T-helper 17 cell (primary cell): ENCODE measurements at places on chromosomes 2 and 18.

- no peak overlapping the region for H3K27ac ChIP-seq
- H3K4me3 ChIP-seq: no peak overlapping the region
- H3K4me1 ChIP-seq: peaks cover 9% of the 10 kb centered on the region
- no peaks in the 10 kb centered on the region for H3K36me3 ChIP-seq
- no peaks in the 10 kb centered on the region for H3K27me3 ChIP-seq
Measured at GRCh38 chr2:64675860-64676259, 22.1 kb upstream of the SERTAD2 start.

DNA sequence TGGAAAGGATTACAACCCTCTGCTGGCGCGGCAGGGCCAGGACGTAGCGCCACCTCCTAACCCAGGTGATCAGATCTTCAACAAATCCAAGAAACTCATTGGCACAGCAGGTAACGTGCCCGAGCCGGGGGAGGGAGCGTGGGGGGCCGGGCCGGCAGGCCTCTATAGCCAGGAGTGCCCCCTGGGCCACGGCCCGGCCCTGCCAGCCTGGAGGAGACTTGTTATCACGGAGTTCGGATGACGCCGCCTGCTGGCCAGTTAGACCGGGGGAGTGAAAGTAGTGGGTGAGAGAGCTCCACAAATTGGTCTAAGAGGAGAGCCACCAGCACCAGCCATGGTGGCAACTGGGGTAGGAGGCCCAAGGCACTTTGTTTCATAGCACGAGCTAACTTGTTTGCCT lies 8.6 kb upstream of the TMEM214 start:
- no peak overlapping the region for H3K4me3 ChIP-seq
- DNase-seq: no peak
- no peaks in the 10 kb centered on the region for H3K36me3 ChIP-seq
- no peaks in the 10 kb centered on the region for H3K27me3 ChIP-seq

DNA sequence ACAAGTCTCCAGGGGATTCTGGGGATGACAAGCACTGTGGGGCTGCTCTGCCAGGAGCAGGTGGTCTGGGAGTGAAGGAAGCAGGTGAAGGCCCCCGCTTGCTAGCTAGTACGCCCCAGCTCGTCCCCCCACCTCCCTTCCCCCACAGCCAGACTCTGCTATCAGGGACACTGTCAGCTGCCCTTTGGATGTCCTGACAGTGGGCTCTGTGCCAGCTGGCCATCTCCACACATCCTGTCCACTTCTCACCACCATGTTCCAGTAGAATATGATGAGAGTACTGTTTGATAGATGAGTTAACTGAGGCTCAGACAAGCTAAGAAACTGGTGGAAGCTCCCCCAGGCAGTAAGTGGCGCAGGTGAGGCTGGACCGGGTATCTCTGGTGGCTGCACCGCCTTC lies 276.2 kb downstream of the CELF4 start:
- no peak for DNase-seq
- no peak overlapping the region for H3K27ac ChIP-seq
- no peaks in the 10 kb centered on the region for H3K4me1 ChIP-seq
- no peak overlapping the region for H3K4me3 ChIP-seq
- H3K36me3 ChIP-seq: no peaks in the 10 kb centered on the region

DNA sequence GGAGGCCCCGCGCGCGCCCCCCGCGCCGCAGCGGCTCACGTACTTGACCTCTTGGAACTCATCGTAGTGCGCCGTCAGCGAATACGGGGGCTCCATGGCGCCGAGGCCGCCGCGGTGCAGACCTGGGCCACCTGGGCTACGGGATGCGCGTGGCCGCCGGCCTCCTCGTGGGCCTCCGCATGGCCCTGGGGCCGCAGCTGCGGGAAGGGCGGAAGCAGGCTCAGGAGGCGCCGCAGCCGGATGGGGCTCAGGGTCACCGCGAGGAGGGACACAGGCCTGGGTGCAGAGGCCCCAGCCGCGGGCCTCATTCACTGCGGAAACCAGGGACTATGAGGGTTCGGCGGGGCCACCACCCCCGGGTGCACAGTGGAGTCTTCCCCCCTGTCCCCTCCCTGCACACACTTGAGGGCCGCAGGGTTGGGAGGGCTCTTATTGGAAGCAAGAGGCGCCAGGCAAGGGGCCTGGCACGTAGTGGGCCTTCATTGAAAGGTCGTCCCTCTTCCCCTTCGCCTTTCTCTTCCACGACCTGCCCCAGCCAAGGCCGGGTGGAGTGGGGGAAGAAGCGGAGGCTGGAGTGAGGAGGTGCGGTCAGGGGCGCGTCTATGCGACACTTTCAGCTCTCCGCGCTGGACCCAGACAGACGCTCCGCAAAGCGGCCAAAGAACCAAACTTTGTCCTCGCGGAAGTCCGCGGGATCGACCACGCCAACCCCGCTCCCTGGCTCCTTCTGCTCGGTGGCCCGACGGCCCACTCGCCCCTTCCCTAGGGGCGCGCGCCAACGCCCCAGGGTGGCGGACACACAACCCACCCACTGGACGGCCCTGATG lies 863 bp downstream of the ECEL1 start:
- no peak overlapping the region for H3K4me3 ChIP-seq
- H3K27me3 ChIP-seq: peaks cover 57% of the 10 kb centered on the region
- DNase-seq: no peak
- peaks cover 6% of the 10 kb centered on the region for H3K4me1 ChIP-seq
- H3K27ac ChIP-seq: no peak overlapping the region

- no peak for DNase-seq
- H3K36me3 ChIP-seq: no peaks in the 10 kb centered on the region
- H3K27ac ChIP-seq: peak overlapping the region; percentile 92
- H3K27me3 ChIP-seq: no peaks in the 10 kb centered on the region
- H3K4me1 ChIP-seq: peaks cover 14% of the 10 kb centered on the region
- H3K4me3 ChIP-seq: no peak overlapping the region
Measured at GRCh38 chr18:12998332-12999060, 7.3 kb downstream of the CEP192 start.

- no peak overlapping the region for H3K27ac ChIP-seq
- DNase-seq: no peak
- H3K4me3 ChIP-seq: no peak overlapping the region
- no peaks in the 10 kb centered on the region for H3K27me3 ChIP-seq
- peaks cover 6% of the 10 kb centered on the region for H3K36me3 ChIP-seq
- H3K4me1 ChIP-seq: peaks cover 53% of the 10 kb centered on the region
Measured at GRCh38 chr18:63292831-63293683, 26.5 kb downstream of the BCL2 start.

DNA sequence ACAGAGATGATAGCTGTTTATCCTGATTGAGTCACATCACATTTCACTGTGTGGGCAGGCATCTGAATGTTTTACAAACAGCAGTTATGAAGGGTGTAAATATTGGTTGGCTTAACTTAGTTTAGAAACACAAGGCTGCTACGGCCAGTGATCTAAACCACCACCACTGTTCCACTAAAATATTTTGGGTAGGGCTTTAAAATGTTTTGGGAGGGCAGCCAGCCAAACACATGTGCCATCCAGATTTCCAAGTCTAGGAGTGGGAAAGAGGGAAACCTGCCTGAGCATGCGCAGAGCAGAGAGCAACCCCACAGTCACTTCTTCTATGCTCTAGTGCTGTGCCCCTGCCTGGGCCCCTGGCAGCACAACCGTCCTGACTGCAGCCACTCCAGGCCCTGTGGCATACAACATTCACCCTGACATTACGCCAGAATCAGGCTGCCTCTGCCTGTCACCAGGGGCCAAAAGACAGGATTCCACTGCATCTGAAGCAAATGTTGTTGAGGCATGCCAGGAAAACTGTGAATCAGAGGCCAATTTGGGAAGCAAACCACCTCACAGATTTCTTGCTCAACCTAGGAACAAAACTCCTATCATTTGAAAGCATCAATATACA lies 74.8 kb upstream of the COL5A2 start:
- H3K27me3 ChIP-seq: no peaks in the 10 kb centered on the region
- H3K36me3 ChIP-seq: peaks cover 3% of the 10 kb centered on the region
- DNase-seq: no peak
- no peak overlapping the region for H3K4me3 ChIP-seq

DNA sequence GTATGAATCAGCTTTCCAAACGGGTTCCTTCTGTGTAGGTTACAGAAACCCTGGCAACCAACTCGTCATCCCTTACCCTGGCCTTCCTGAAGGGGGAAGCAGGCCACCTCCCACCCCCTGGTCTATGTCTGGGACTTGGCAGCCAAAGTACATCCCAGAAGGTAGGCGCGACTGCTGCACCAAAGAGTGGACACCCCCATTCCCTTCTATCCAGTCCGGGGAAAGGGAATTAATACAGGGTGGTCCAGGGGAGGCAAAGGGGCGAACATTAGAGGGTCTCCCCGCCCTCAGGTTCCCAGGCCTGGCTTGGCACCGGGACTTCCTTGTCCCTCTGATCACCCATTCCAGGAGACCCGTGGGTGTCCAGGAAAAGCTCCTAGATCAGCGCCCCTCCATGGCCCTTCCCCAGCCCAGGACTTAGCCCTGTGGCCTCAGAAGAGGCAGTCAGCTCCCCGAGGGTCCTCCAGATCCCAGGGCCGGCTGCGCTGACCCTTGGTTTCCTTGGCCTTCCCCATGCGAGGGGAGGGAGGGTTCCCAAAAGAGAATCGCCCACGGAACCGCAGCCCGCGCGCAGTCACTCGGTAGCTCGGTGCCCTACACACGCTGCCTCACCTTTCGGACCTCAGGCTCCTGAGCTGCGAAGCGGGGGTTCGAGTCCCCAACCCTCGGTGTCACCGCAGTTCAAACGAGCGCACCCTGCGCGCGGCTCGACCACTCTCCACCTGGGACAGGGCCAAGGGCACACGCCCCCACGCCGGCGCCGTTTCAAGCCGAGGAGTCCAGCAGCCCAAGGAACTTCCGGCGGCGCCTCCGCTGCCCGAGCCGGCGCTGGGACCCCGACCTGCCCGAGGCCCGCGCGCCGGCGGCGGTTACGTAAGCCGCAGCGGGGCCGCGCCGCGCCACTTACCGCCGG lies at the start of gene PER2:
TSS of gene PER2 (minus strand) at position 874 of the 913 bp plus-strand sequence. CDS start 10,674 bp downstream, outside the sequence.
- H3K27ac ChIP-seq: peak within 1 kb of the TSS; percentile 95
- no peak for DNase-seq
- peaks cover 33% of the 10 kb centered on the region for H3K4me1 ChIP-seq

DNA sequence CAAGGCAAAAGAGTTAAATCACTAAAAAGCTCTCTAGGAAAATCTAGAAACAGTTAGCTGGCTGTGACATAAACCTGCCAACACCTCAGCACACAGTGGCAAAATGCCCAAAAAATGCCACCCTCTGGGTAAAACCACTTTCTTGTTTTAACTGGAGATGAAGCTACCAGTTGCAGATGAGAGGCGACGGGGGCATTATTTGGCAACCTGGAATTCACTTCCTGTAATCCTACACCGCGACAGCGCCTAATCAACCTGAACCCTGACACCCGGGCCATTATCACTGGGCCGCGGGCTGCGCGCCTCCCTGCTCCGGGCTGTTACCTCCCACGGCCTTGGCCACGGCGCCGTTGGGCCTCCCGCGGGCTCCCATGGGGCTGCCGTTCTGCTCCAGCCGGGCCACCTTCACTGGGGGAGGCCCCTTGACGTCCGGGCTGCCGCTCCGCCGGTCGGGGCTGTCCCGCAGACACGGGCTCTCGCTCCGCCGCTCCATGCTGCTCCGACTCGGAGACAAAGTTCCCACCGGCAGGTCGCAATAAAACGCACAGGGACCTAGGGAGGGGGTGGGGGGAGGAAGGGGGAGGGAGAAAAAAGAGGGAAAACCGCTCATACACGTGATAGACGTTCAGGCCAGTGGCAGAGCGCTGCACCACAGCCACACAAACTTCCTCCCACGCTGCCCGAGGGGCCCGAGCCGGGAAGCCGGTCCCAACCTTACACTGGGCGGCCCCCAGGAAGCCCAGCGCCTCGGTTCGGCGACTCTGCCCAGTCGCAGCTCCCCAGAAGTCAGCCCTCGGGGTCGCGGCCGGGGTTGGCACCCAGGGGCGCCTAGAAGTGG lies 2.0 kb downstream of the SATB2 start:
- H3K27me3 ChIP-seq: peaks cover 43% of the 10 kb centered on the region
- peaks cover 10% of the 10 kb centered on the region for H3K4me1 ChIP-seq
- no peak for DNase-seq
- H3K36me3 ChIP-seq: peaks cover 3% of the 10 kb centered on the region

- H3K27me3 ChIP-seq: peaks cover 24% of the 10 kb centered on the region
- DNase-seq: no peak
- no peak overlapping the region for H3K4me3 ChIP-seq
- H3K27ac ChIP-seq: no peak overlapping the region
- no peaks in the 10 kb centered on the region for H3K4me1 ChIP-seq
Measured at GRCh38 chr2:136638193-136638592, 127.2 kb upstream of the THSD7B start.

- no peaks in the 10 kb centered on the region for H3K36me3 ChIP-seq
- peak overlapping the region; percentile 91 for H3K4me3 ChIP-seq
- H3K27ac ChIP-seq: no peak overlapping the region
- peaks cover 34% of the 10 kb centered on the region for H3K27me3 ChIP-seq
- peaks cover 20% of the 10 kb centered on the region for H3K4me1 ChIP-seq
Measured at GRCh38 chr2:100818606-100819369, 1.2 kb upstream of the NPAS2 start.

DNA sequence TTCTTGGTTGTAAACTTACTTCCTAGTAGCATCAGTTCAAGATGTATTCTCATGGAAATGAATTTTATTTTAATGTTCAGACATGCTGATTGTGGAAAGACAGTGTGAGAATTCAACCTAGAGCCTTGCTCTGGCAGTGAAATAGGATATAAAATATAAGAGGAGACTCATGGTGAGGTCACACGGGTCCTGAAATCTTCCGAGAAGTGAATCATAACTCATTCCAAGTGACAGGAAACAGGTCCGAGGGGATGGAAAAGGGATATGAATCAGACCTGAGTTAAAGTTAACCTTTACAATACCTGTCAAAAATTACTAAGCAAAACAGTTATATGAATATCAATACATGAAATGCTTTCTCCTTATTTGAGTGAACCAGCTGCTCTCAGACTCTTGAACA lies 185.2 kb upstream of the LRRTM1 start:
- H3K4me1 ChIP-seq: no peaks in the 10 kb centered on the region
- no peaks in the 10 kb centered on the region for H3K27me3 ChIP-seq
- no peaks in the 10 kb centered on the region for H3K36me3 ChIP-seq

DNA sequence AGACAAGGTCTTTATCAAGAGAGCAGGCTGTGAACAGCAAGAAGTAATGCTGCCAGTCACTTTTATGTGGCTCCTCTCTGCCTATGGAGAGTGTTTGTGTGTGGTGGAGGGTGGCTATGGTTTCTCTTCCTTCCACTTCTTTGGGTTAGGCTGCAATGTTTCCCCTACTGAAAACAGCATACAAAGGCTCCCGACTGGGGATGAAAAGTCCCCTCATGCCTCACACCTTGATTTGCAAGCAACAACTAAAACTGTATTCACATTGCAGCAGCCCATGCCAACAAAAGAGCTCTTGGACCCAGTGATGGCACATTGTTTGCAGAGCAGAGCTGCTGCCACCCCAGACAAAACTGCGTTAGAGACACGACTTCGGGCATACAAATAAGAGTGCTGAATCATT lies 301.6 kb downstream of the SLC8A1 start:
- H3K4me1 ChIP-seq: no peaks in the 10 kb centered on the region
- H3K36me3 ChIP-seq: no peaks in the 10 kb centered on the region
- no peak overlapping the region for H3K27ac ChIP-seq
- H3K4me3 ChIP-seq: no peak overlapping the region
- no peak for DNase-seq

GRCh38 chr2:45851111-45851510 lies 199.6 kb downstream of the PRKCE start:
- no peak overlapping the region for H3K27ac ChIP-seq
- DNase-seq: no peak
- peaks cover 10% of the 10 kb centered on the region for H3K4me1 ChIP-seq
- H3K4me3 ChIP-seq: no peak overlapping the region
- no peaks in the 10 kb centered on the region for H3K27me3 ChIP-seq
